ENCODE measurements at places on chromosomes 7 and 10.

DNA sequence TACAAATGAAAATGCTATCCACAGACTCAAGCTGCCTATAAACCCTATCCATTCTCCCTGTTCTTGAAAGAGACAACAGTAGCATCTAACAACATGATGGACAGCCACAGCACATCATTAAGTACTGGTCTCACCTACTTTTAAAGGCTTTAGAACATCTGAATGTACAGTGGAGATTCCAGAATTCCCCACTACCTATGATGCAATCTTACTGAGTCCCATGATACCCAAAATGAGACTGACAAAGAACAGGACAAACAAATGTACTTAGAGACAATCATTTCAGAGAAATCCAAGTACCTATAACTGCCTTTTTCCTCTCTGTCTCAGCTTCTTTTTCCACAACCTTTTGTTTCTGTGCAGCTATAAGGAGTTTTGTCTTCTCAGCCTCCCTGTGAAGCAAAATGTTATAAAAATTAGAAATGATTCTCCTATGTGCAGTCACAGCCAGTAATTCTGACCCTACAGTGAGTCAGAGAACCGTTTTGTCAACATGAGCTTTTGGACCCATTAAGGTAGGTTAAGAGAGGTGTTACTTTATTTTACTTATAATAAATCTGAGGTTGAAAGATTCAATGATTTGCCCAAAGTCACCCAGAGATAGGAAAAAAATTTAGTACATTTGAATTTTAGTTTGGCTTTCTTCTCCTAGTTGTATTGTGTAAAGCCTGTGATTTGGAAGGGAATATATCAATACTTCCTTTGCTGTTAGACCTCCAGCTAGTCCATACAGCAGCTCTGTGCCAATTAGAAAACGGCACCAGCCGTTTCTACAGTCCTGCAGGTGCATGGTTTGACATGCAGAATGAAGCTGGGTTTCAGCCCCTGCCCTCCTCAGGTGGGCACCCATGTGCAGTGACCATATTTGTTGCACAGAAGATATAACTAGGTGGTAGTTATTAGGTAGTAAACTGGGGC is 21.9 kb downstream of the ERLIN1 start:
- DNase-seq: no peak

DNA sequence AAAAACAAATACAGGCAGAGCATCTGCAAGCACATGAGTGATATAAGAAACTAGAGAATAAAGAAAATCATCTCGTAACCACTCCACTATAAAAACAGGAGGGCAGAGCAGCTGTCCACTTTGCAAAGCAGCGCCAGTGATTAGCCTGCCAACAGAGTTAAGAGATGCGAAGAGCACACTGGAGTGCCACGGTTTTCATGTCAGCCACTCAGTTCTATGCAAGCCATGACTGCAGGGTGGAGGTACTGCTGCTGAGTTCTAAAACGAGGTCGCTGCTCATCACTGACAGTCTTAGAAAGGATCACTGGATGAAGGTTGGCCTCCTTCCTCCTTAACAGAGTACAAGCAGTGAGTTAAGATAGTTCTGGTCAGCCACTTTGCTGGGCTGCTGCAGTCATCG is 58.5 kb downstream of the FGFR2 start:
- no peak for DNase-seq

GRCh38 chr7:85573844-85574243 is 387.0 kb upstream of the SEMA3D start:
- no peak for DNase-seq

- DNase-seq: no peak
These were observed 8.6 kb downstream of the VWC2 start for GRCh38 chr7:49781996-49782395.

GRCh38 chr10:11742009-11742778 is at the start of gene ECHDC3:
TSS of gene ECHDC3 (plus strand) at chr10:11742382. CDS start at chr10:11742577, 195 bp downstream.
- peak; percentile 32 for DNase-seq

DNA sequence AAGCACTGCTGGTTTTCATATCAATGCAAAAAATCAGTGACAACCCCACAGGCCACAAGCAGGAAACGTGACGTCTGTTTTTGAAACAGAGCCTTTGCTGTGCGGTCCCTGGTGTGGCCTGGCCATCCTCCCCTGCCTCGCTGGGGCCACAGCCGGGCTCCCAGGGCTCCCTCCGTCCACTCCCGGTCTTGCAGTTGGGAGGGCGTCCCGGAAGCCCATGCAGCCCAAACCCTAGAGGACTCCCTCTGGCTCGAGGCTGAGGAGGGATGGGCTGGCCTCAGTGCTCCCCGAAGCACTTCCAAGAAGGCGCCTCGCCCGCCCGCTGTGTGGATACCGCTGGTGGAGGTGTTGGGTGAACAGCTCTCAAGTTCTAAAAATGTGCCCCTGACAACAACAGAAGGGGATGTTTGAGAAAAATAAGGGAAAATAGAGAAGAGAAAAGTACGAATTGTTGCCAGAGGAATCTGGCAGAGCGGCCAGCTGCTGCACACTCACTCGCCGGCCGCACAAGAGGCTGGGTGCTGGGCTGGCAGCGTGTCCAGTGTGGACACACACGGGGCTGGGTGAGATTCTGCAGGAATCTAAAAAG is 73.5 kb downstream of the ZRANB1 start:
- peak; percentile 59 for DNase-seq

GRCh38 chr10:127123626-127124025 is 72.8 kb downstream of the INSYN2A start:
- no peak for DNase-seq

DNA sequence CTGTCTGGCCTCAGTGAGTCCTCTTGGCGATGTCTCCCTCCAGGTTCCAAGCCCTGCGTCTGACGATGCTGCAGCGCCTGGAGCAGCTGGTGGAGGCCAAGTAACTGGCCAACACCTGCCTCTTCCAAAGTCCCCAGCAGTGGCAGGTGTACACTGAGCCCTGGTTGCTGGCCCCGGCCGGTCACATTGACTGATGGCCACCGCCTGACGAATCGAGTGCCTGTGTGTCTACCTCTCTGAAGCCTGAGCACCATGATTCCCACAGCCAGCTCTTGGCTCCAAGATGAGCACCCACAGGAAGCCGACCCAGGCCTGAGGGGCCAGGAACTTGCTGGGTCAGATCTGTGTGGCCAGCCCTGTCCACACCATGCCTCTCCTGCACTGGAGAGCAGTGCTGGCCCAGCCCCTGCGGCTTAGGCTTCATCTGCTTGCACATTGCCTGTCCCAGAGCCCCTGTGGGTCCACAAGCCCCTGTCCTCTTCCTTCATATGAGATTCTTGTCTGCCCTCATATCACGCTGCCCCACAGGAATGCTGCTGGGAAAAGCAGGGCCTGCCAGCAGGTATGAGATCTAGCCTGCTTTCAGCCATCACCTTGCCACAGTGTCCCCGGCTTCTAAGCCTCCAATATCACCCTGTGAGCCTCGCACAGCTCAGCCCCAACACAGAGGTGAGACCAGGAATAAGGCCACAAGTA is 7.3 kb upstream of the ZNF22 start:
- DNase-seq: no peak

GRCh38 chr10:59713196-59713821 is 3.7 kb upstream of the SLC16A9 start:
- no peak for DNase-seq

DNA sequence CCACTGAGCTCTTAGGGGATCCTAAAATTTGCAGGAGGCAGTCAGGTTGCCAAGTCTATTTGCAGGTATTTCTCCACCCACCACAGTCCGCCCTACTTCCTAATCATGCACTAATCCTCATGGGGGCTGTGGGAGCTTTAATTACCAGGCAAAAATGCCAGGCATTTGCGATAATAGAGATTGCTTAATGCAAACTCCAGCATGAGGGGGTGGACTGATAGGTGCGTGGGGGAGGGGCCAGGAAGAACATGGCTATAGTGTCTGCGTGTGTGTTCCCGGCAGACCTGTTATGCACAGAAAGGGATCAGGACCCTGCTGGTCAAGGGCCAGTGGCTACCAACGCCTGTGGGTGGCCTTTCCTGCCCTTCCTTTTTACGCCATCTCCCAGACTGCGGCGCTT is 15.6 kb upstream of the AQP1 start:
- no peak for DNase-seq

- DNase-seq: no peak
These were observed 276.2 kb upstream of the KLF14 start for GRCh38 chr7:131010029-131010716.

DNA sequence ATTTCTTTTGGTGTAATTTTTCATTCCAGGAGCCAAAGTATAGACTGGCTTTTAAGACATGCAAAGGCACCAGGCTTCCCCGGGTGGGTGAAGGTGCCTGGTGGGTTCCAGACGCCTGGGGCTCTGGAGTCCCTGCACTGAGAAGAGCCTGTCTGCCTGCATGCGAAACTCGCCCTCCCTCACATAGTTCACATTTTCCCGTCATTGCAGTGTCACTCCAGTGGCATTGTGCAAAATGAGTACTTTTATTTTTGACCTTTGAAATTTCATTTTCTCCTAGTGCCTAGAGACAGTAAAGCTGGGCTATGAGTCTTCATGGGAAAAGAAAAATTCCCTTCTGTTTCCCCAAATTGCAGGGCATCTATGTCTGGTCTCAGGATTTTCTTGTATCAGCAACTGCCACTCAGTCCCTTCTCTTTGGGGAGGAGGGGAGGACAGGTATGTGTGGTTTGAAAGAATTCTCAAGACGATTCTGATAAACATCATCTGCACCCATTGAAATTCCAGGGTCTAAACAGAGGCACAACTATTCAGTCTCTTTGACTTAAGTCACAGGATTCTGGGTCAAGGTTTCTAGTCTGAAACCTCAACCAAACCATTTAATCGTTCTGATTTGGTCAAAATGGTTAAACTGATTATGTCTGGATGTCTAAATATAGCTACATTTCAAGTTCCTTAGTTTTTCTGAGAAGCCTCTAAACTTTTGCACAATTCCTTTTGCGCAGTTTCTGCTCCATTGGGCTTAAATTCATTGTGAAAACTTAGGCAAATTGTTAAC is 107.8 kb downstream of the CYP26A1 start:
- no peak for DNase-seq

- DNase-seq: no peak
These were observed 75.0 kb upstream of the HECTD2 start for GRCh38 chr10:91335147-91335546.

DNA sequence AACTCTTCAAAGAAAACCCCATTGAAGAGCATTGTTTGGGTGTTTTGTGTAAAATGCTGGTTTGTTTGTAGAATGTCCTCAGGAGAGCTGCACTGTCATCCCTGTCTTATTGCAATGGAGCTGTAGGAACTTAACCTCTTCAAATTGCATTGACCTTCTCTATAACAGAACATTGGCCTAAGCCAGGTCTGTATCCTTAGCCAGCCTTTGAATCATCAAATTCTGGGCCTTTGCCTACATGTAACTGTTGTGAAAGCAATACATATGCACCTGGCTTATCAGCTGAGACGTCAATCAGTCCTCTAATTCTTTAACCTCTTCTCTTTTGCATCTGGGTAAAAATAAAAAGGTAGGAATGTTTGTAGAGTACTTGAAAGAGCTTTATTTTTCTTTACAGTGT is 196.0 kb downstream of the CSTF2T start:
- DNase-seq: no peak

DNA sequence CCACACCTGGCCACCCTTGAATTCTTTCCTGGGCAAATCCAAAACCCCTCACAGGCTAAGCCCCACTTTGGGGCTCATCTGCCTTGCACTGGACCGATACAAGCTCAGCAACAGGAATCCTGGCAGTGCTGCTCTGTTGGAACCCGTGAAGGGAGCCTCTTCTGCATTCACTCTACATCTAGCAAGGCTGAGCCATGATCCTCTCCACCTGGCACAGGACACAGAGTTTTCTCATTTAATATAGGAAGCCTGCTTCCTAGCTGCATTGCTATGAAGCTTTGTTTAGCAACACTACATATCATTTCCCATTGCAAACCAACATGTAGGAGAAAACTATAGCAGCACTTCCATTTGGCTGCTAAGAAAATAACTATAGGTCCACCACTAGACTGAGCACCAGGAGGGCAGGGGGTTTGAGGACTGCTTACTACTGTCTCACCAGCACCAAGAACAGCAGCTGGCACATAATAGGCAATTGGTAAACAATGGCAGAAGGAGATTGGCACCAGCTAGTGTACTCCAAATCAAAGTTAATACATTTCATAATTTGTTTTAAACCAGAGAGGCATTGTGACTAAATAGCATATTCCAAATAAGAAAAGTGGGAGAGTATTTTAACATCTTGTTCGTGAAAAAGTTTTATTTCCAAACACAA is 56.1 kb downstream of the CPVL start:
- DNase-seq: no peak

- DNase-seq: no peak
These were observed 1.3 kb upstream of the NMT2 start for GRCh38 chr10:15169555-15170401.

DNA sequence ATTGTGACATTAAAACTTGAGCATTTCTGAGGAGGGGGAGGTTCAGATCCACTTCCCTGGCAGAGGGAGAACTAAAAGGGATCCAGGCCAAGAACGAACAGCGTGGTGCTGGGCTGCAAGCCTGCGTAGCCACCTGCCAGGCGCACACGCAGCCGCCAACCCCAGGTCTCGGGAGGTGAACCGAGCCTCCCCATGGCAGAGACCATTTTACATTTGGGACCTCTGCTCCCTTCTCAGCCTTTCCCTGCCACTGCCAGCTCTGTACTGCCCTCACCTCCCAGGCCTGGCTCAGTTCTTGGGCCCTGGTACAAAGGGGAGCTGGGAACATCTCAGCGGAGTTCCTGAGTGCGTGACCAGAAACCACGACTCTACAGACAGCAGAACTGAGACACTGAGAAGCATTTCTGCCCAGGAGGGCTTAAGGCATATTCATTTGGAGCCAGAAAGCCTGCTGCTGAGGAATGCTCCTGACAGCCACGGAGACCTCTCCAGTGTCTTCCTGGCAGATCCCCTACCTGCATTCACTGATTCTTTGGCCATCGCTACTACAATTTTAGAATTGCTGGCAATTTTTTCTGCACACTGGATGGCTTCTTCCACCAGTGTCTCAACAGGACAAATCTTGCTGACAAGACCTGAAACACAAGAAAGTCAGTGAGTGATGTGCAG is 7.6 kb downstream of the ECHS1 start:
- DNase-seq: no peak

GRCh38 chr10:104284846-104285245 is 15.9 kb downstream of the GSTO2 start:
- no peak for DNase-seq

DNA sequence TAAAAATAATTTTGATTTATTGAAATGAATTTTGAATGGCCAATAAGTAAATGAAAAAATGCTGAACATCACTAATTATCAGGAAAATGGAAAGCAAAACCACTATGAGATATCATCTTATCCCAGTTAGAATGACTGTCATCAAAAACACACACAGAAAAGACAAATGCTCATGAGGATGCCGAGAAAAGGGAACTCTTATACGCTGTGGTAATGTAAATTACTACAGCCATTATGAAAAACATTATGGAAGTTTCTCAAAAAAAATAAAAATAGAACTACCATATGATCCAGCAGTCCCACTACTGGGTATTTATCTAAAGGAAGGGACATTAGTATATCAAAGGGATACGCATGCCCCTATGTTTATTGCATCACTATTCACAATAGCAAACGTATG is 15.8 kb downstream of the SCIN start:
- DNase-seq: no peak

- DNase-seq: no peak
These were observed 164.9 kb upstream of the INHBA start for GRCh38 chr7:41867639-41868280.
